ENCODE measurements at places on chromosomes 4 and X.
A peak's percentile ranks its signal among the peaks of the same experiment; 100 is the strongest.

DNA sequence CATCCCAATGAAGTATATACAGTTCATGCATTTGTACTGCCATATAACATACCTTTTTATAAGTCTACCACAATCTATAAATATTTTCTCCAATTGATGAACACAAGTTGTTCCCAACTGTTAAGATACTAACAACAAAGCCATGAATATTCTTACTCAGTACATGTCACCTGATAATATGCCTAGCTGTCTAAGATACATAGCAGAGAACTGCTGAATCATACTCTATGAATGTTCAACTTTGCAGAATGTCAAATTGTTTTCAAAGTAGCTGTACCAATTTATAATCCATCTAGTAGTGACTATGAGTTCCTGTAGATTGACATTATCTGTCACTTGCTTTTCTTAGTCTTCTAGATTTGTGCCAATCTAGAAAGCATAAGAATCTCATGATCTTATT lies 84.9 kb downstream of the RAB28 start:
- no peak for DNase-seq

GRCh38 chrX:10900585-10901289 lies 210.4 kb upstream of the HCCS start:
- DNase-seq = no peak

DNA sequence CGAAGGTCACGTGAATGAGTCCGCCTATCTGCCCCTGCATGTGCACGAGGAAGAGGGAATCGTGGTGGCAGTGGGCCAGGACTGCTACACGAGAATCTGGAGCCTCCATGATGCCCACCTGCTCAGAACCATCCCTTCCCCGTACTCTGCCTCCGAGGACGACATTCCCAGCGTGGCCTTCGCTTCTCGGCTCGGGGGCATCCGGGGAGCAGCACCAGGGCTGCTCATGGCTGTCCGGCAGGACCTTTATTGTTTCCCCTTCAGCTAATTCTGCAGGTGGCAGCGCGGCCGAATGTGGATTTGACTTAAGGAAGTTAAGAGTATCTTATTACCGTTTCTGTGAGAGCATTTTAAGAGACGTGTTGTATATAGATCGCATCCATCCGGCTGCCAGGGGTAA lies 1.2 kb downstream of the DCAF4L1 start:
- no peak for DNase-seq

- no peak for DNase-seq
Measured at GRCh38 chr4:10033191-10033881, 12.0 kb upstream of the SLC2A9 start.

GRCh38 chr4:158649111-158649680 lies 22.5 kb downstream of the C4orf46 start:
- no peak for DNase-seq

DNA sequence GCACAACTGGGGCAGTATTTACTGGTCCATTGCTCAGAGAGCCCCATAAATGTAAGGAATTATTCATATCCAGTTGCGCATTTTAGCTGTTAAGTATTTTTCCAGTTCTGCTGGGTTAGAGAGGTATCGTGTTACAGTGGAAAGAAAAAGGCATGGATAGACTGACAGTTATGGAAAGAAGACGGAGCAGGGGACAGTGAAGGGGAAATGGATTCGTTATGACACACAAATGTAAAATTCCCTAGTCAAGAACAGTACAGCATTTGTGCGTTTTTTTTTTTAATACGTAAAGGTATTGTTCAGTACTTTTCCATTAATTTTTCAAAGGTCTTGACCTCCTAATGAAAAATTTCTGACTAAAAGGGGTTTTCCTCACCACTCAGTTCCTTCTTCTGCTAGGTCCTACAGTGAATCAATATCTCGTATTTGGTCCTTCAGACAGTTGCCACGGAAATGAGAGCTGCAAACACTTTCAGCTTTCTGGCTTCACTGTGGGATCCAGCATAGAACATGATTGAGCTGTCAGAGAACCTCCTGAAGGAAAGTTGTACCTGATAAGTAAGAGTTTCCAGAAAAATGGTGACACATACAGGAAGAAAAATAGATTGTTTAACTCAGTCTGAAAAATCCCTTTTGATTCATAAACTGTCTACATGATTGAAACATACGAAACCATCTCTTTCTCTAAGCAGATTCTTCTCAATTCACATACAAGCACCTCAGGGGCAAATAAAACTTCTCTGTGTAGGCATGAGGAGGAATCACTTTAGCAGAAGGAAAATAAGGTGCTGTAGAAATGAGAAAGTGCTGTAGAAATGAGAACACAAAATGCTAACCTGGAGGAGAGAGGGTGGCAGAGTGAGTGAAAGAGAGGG lies 21.8 kb upstream of the BBS12 start:
- no peak for DNase-seq

- DNase-seq = no peak
Measured at GRCh38 chrX:78946178-78946931, 1.2 kb downstream of the P2RY10 start.

GRCh38 chr4:76803522-76803921 lies 94.4 kb downstream of the SOWAHB start:
- no peak for DNase-seq

DNA sequence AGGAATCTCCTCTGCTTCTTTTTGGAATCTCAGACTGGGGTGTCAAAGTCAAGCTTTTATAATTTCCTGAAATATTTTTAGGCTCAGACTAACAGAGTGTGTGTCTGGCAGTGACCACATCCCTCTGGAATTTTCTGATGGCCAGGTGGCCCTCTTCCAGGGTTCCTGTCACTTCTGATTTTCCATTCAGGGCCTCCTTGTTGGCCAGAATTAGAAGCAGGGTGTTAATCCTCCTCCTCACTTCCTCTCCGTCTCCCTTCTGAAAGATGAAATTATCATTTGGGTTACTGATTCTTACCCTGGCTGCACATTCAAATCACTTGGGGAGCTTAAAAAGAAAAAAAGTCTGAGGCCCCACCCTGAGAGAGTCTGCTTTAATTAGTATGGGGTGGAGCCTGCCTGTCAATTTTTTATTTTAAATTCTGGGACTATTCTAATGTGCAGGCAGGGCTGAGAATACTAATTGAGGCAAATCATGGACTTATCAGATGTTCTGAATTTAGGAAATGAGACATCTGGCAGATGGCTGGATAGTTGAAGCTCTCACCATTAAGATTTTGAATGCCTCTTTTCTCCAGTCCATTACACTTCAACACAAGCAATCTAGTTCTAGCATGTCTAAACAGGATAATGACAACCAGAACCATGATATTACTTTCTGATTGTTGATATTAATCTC lies 43.2 kb downstream of the HAND2 start:
- no peak for DNase-seq

DNA sequence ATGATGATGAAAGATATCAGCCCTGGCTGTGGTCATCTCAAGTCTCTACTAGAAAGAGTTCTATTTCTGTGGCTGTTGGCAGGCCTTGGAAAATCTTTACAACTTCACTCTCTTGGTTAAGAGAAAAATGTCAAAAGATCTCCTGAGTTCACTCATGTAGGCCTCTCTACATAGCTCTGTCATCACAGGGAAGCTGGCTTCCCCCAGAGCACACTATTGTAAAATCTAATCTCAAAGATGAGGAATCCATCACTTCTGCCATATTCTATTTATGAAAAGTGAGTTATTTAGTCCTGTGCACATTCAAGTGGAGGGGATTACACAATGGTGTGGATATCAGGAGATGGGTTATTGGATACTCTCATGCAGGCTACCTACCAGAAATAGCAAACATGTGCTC lies 388.4 kb upstream of the HS3ST1 start:
- no peak for DNase-seq

- DNase-seq = peak; percentile 79
Measured at GRCh38 chrX:13742397-13743176, 8.0 kb downstream of the OFD1 start.

- DNase-seq = no peak
Measured at GRCh38 chr4:66331761-66332160, 661.5 kb upstream of the EPHA5 start.

DNA sequence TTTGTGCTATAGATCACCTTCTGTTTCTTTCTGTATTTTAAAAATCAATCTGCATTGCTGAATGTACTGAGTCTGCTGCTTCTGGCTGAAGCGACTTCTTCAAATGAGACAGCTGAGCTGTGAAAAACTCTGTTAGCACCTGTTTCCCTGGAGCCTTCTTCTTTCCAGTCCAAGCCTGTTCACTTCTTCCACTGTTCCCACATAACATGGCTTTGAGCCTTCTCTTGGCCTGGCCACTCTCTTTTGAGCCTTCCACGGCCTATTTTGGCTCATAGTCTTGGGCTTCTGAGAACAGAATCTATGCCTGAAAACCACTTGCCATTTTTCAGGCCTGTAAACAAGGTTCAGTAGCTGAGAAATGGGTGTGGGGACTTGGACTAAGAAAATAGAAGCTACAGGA lies 132.9 kb upstream of the IGFBP7 start:
- no peak for DNase-seq

DNA sequence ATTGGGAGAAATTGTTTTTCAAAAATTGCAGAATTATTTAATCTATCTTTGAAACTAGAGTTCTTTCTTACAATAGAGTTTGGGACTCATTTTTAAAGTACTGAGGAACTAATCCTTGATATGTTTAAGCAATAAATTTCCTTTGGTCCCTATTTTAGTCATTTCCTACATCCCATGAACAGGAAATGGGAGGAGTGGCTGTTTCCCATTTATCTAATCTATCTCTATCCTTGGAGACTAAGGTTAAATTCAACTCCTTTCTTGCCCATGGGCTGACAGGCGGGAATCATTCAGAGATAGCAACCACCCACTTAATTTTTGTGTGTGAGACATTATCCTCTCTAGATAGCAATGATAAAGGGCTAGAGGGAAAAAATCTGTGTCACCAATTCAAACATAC lies 131.6 kb upstream of the EMCN start:
- no peak for DNase-seq

- no peak for DNase-seq
Measured at GRCh38 chr4:71444395-71444794, 105.6 kb downstream of the SLC4A4 start.

- DNase-seq = no peak
Measured at GRCh38 chrX:149760965-149761364, 12.9 kb upstream of the HSFX1 start.

DNA sequence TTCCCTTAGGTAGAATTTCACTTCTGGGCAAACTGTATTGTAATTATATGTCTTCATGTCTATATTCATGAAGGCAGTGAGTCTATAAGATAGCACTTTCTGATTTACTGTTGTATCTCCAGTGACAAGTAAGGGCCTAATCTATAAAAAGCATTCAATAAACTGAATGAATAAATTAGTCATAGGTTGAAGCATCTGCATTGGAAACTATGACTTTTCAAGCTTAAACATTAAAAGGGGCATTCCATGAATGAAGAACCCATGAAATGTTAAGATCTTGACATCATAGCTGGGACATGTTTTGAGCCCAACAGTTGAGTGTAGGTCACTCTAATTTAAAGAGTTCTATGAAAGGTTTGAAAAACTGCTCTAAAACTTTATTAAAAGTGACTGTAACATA lies 159.3 kb upstream of the LCORL start:
- DNase-seq = no peak

DNA sequence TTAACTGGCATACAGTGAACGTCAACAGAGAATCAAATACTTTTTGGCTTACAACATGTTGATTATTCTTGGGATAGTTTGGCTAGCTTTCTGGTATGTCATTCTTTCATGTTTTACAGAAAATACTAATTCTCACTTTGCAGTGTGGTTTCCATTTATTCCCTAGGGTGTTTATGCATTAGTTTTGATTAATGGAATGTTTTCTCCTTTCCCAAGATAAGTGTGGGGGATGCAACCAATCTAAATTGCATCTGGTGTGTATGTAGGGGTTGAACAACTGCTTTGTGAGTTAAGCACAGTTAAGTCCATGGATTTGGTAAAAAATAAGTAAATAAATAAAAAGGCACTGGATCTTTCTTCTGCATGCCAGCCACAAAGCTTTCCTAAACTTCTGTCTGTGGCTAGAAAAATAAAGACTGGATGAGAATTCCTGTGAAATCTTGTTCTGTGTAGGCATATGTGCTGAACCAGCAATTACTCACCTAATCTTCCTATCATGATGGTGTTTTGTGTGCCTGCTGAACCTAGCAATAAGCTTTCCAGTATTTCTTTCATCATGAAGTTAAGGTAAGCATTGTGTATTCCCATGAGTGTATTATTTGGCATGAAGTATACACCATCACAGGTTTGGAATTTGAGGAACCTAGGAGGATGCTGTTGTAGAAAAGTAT lies 50.6 kb upstream of the TENM3 start:
- DNase-seq = no peak

DNA sequence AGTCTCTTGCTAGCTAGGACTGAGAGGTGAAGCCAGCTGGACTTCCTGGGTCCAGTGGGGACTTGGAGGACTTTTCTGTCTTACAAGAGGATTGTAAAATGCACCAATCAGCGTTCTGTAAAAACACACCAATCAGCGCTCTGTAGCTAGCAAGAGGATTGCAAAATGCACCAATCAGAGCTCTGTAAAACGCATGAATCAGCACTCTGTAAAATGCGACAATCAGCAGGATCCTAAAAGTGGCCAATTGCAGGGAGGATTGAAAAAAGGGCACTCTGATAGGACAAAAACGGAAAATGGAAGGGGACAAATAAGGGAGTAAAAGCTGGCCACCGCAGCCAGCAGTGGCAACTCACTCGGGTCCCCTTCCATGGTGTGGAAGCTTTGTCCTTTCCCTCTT lies 65.6 kb upstream of the DUSP21 start:
- no peak for DNase-seq

- no peak for DNase-seq
Measured at GRCh38 chr4:176708771-176709311, 83.9 kb downstream of the VEGFC start.

DNA sequence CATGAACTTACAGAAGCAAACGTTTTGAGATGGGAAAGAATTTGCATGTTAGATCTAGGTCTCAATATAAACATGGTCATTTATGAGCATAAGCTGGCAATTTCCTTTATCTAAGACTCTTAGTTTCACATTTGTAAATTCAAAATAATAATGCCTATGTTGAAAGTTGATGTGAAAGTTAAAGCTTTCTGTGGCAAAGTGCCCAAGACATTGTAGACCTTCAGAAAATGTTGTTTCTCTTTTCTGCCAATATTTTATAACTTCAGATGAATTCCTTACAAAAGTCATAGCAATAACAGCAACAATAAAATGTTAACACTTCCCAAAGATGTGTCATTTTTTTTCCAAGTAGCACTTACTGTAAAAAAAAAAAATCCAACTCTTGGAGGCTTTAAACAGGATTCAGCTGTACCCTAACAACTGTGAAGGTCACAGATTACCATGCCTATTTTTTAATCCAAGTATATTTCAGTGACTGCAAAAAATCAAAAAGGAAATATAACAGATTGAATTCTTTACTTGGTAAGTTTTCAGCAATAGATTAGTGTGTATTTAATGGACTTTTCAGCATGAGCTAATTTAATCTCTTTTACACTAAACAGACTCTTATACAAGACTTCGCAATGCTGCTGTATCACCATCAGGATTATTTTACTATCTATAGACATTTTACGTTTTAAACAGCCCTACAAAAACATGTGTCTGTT lies 206.5 kb upstream of the PDE5A start:
- DNase-seq = no peak
